ENCODE measurements at places on chromosomes 6 and 20.

DNA sequence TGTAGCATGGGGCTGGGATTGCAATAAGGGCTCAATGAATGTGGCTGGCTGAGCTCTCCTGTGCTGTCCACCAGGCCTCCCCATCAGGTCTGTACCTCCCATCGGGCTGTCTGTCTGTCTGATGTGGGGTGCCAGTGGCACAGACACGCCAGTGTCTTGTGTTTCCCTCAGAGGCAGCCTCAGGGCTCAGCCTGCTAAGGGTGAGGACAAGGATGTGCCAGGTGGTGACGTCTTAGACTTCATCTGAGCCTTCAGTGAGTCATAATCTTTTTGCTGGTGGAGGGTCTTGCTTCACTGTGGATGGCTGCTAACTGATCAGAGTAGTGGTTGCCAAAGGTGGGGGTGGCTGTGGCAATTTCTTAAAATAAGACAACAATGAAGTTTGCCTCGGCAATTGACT, 194.7 kb downstream of the NRN1 start:
- DNase-seq = no peak

DNA sequence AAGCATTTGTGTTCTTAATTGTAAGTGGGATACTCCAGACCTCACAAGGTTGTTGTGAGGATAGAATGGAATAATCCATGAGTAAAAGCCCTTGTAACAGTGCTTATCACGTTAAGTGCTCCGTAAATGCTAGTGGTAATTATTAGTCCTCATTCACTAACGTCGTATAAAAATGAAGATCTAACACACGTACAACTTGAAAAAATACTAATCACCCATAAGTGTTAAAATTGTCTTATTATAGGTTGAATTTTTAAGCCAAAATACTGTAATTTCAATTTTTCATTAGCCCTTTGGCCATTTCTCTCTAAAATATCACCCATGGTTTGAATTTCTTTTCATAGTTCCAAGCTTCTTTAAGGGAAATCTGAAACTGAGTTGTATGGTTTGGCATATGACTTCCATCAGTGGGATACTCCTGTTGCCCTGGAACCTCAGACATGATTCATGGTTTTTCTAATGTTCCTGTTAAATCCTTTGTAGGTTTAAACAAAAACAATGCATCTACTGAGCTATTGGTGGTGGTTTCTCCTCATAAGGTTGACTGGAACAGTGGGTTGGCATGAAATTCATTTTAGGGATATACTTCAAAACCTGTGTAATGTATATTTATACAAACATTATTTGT, 19.1 kb downstream of the XRN2 start:
- DNase-seq = no peak

DNA sequence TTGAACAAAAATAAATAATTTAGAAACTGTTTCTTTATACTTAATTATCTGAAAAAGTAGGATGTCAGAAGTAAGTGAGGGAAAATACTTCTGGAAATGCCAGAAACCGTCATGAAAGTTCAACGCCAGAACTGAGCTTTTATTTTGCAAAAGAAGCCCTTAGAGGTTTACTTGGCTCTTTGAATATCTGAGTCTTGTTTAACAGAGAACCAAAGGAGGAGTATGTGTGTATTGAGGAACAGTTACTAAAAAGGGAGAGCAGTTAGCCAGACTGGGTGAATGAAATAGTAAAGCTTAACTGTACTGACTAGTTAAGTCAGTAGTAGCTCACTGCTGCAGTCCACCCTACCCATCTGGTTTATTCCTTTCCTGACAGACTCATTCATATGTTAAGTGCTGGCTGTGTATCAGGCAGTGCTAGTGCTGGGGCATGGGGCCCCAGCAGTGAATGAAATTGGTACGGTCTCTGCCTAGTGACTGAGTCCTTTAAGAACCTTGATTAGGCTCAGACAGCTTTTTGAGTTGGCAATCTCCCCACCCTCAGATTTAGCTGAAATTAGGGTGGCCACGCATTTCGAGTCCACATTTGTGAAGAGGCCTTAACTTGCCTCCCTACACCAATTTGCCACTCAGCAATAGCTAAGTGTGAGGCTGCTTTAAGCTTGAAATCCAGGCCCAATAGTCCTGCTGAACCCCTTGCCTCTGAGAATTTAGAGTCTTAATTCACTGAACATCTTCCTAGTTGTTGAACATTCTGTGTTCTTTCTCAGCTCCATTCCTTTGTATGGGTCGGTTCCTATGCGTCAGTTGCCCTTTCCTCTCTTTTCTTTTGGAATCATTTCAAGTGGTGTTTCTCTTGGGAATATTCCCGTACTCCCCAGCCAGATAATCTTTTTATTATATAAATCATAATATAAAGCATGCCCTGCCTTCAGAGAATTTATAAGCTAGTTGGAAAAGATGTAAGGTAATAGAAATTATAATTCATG, 20.2 kb downstream of the MAP3K4 start:
- DNase-seq = no peak

DNA sequence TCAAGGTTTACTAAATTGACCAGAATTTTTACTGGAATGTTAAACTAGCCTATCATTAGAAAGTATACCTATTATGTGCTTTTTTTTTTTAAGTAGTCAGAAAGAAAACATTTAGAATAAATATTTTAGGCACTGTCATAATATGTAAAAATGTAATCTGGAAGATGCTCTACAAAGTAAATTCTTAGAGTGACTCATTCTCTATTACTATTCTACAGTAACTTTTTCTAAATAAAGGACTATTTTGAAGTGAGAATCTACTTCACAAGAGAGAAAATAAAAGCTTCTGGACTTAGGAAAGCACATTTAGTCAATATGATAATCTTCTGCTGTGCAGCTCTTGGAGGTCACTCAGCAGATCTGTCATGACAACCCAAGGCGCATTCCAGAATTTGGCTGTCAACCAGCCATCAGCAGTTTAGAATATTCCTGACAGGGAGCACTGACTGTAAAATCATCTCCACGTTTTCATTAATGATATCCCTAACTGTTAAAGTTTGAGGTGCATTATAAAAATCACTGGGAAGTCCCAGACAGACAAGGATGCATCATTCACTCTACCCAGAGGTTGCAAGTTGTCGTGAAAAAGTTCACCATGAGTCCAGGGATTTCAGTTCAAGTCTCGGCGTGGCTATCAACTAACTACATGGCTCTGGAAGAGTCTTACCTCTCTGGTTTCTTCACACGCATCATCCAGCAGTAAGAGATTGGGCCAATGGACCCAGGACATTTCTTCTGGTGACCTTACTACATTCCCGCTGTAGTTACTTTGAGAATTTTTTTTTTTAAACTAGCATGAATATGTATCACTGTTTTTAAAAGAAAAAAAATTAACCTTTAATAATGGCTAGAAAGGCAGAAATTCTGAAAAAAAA, 374.9 kb downstream of the GJA1 start:
- no peak for DNase-seq

- no peak for DNase-seq
Measured at GRCh38 chr6:160427312-160428068, 79.3 kb downstream of the SLC22A3 start.

DNA sequence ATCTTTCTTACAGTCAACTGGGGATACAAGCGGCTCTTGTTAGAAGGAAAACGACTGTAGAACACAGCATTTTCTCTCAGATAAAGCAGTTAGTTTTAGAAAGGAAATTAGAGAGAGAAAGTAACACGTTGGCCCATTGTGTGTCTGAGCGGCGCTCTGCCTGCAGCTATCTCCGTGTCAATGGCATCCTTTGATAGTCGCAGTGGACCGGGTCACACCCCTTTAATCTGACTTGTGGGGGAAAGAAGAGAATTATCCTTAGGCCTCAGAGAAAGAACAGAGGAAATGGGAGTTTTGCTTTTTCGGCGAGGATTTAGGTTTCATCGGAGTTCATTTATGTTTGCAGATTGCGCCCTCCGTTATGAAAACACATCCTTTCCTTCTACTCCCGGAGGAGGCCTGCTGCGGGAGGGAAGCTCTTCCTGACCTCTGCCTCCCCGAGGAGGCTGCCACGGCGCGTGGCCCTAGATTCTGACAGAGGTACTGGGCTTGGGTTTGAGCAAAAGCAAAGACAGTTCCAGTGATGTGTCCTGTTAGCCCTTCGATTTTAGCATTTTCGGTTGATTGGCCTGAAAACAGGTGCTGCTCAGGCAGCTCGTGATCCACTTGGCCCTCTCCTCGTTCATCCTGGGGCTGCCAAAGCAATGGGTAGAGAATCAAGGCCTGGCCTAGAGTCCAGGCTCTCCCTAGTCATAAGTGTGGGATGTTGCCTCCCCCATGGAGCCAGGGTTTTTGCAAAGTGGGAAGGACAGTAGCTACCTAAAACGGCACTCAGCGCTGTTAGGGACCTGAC, 74.9 kb downstream of the ZDHHC14 start:
- DNase-seq = no peak

GRCh38 chr6:43426928-43427405, 374 bp upstream of the ABCC10 start:
- DNase-seq = no peak

GRCh38 chr20:16810216-16810615, 62.1 kb downstream of the OTOR start:
- DNase-seq = no peak

GRCh38 chr6:164108869-164109769, 694.6 kb downstream of the QKI start:
- DNase-seq = no peak

- no peak for DNase-seq
Measured at GRCh38 chr6:109896341-109896740, 81.8 kb upstream of the GPR6 start.

GRCh38 chr6:98560418-98560817, 274.0 kb upstream of the POU3F2 start:
- no peak for DNase-seq

DNA sequence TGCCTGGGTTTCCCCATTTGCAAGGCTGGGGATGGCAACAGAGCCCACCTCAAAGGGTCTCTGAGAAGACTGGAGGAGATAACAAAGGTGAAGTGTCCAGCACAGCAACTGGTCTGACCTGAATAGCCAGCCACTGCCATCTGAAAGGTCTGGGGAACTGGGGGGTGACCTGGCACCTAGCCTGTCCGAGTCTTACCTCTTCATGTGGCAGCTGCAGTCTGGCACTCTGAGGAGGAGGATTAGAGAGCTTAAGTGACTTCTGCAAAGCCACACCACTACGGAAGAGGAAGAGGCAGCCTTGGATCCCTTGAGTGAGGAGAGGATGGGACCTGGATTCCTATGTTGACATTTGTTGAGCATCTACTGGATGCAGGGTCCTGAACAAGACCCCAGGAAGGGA, 22.2 kb downstream of the C20orf203 start:
- DNase-seq = no peak

GRCh38 chr6:40419377-40419776, 167.8 kb downstream of the LRFN2 start:
- no peak for DNase-seq

GRCh38 chr6:24436979-24437378, 34.2 kb downstream of the MRS2 start:
- DNase-seq = no peak

DNA sequence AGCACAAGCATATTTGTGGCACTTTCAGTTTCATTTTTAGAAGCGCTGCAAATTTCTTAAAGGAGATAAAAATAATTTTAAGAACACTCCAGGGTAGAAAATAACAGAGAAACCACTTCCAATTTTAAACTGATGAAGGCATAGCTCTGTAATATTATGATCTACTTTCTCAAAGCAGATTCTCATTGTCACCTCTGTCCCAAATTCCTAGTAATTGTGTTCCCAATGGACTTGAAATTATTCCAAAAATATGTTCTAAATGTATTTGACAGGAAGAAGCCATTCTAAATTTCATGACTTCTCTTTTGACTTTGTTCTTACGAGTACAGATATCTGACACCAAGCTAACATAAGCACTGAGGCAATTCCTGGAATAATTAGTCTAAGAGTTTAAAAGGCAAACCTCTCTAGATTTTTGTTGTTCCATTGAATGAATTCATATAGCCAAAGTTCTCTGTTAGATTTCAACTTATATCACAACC, 140.2 kb upstream of the CARMIL1 start:
- no peak for DNase-seq

DNA sequence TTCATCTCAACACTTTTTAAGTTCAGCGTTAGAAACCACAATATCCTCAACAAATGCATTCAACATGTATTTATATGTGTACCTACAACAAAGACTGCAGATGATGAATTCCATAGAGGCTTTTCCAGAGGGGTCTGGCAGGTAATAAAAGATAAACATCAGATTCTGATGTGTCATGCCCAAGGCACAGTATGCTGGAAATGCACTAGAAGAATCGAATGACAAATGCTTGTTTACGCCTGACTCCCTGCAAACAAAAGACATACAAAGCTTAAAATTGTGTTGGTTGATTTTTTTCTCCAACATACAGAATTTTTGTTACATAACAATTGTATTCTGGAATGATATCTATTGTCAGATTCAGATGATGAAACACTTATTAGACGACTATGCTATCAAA, at the start of gene LGSN:
Gene LGSN, minus strand, starts transcription at position 45 of the 400 bp plus-strand sequence. Its CDS starts 40 bp downstream, at position 5.
- no peak for DNase-seq

- DNase-seq = no peak
Measured at GRCh38 chr6:109383438-109383940, 1.2 kb upstream of the CD164 start.
